Peyer's patch (tissue), 4 donors: ENCODE measurements at places on chromosomes 13 and 19. TPM values are rescaled to one million over a fixed set of nuclear protein-coding genes. Genes with fewer than 3 reads are reported as not detected.
A peak's percentile ranks its signal among the peaks of the same experiment; 100 is the strongest.

DNA sequence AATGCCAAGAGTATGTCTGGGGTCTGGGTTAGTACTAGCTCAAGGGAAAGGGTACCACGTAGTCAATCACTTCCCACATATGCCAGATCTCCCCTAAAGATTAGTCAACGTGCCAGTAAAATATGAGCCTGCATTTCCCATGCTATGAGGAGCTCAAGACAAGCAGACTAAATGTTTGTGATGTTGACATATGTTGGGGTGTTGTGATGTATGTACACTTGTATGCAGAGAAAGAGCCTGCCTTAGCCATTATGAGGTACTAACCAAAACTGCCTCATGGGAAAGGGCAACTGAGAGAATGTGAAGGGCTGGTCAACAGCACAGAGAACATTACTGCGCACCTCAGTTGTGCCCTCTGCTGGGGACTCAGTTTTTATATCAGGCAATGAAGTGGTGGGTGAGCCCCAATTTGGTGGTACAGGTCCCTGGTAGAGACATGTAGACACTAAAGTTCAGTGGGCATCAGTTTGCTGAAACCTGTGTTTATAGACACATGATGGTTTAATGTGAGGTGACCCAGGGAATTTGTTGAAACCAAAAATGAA lies 287.0 kb downstream of the DCT start:
- DNase-seq: no peak

DNA sequence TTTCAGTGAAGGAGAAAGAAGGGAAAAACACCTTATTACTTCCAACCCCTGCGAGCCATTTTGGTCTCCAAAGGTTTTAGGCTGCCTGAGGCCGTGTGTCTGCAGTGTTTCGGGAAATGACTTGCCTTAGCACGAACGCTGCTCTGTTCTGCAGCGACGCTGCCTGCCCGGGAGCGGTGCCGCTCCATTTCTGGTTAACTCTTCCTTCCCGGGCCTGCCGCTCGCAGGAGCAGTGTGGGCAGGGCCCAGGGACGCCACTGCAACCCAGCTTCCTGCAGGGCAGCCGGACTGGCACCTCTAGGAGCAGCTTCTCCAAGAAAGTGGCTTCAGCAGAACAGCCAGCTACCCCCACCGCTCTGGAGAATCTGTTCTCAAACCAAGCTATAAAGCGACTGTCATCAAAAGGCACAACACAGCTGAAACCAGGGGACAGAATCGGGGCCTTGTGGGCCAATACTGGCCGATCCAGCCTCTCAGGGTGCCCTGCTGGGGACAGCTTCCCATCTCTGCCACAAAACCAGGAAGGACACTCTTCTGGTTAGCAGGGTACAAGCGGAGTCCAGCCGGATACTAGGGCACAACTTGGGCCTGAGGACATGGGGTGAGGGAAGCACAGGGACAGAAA lies 72.2 kb downstream of the KCTD15 start:
- DNase-seq: no peak

DNA sequence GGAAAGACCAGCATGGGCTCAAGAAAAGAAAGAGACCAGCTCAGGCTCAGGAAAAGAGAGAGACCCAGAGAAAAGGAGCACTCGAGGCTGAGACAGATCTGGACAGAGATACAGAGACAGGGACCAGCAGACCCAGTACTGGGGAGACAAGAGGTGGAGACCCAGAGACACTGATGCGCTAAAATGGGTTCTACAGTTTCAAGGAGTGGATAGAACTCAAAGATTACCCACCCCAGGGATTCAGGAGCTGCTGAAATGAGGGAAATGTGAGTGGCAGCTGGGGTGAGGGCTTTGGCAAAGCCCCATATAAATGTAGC lies 609 bp upstream of the ZSCAN18 start:
- no peak for DNase-seq

GRCh38 chr13:73096173-73096572 lies 37.4 kb downstream of the KLF5 start:
- DNase-seq: no peak

DNA sequence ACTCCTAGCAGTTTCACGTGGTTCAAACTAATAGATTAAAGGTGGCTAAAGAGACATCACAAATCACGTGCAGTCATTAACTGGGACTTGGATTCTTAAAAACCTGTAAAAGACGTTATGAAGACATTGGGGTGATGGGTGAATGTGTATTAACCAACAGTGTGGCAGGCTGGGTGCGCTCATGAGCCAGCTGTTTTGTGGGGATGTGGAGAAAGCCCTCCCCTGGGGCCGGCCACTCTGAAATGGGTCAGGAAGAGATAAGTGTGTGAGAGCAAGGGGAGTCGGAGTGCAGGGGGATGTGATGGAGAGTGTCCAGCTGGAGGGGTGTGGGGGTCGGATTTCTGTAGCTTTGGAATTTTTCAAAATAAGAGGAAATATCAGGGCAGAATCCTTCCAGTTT lies 10.4 kb downstream of the UPF1 start:
- no peak for DNase-seq

DNA sequence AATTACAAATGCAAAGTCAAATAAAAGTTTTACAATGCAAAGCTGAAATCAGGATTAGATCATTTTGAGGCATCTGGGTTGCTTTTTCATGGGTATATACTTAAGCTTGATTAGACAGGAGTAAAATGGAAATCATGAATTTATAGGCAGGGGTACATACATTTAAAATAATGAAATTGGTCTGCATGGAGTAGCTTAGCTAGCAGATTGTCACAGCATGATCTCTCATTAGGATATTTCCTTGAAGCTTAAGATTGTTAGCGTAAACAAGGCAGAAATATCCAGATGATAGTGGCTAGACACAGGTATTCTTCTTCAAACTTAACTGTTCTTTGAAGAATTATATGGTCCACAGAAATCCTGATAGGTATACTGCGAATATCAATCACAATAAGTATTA lies 1627.0 kb upstream of the PCDH20 start:
- no peak for DNase-seq

GRCh38 chr19:46670813-46671212 lies 9.8 kb upstream of the DACT3 start:
- no peak for DNase-seq

Gene IL11
- total RNA-seq: not detected

Gene F7
- 1.9 TPM for total RNA-seq

DNA sequence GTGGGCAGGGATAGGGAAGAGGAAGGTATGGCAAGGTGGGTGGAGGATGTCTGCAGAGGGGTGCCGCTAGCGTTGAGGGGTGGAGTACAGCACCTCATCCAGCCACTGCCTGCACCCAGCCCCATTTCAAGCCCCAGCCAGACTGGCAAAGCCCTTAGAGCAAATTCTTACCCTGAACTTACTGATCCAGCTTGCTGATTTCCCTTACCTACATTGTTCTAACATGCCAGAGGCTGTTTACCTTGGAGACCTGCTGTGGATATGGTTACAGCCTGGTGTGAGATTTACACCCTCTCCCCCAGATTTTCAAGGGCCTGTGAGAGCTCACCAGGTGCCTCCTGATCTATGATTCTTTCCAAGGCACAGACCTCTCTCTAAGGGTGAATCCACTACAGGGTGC lies 86.0 kb downstream of the ZNF726 start:
- DNase-seq: no peak

- DNase-seq: no peak
These were observed 4.6 kb upstream of the GRAMD1A start for GRCh38 chr19:34995551-34995950.

Gene EDNRB
- 9.3 TPM for total RNA-seq

GRCh38 chr13:46114613-46115012 lies 9.8 kb upstream of the CPB2 start:
- DNase-seq: no peak

DNA sequence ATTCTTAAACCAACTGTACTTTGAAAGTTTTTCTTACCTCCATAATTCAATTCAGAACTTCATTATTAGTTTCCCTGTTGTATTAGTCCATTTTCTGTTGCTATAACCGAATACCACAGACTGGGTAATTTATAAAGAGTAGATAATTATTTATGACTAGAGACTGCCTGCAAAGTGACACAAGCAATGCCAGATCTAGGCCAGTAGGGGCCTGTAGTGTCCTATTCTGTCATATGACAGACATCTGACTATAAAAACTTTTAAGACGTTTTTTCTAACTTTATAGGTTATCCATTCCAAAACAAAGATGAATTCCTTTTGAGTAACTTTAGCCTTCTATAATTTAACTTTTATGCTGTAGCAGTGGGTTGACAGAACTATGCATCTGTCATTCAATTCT lies 2783.8 kb downstream of the PCDH9 start:
- no peak for DNase-seq

Gene PGLYRP1
- total RNA-seq: not detected

- DNase-seq: no peak
These were observed 251.5 kb upstream of the STARD13 start for GRCh38 chr13:33537026-33537425.

Gene ZNF626
- total RNA-seq: 1.4 TPM

DNA sequence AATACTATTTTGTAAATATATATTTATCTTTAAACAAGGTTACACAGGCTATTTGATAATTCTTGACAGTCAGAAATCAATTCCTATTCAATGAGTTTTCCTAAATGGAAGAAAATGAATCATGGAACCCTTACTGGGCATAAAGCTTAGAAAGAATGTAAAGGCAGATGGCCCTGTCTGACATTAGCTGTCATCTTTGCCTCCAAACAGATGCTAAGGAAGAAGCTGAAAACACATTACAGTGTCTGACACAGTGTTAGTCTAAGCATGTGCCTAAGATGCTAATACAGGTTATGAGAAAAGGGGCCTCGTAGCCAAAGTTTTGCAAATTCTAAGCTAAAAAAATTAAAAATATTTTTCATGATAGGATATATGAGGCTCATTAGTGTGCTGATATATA lies 112.8 kb downstream of the ITGBL1 start:
- DNase-seq: no peak

DNA sequence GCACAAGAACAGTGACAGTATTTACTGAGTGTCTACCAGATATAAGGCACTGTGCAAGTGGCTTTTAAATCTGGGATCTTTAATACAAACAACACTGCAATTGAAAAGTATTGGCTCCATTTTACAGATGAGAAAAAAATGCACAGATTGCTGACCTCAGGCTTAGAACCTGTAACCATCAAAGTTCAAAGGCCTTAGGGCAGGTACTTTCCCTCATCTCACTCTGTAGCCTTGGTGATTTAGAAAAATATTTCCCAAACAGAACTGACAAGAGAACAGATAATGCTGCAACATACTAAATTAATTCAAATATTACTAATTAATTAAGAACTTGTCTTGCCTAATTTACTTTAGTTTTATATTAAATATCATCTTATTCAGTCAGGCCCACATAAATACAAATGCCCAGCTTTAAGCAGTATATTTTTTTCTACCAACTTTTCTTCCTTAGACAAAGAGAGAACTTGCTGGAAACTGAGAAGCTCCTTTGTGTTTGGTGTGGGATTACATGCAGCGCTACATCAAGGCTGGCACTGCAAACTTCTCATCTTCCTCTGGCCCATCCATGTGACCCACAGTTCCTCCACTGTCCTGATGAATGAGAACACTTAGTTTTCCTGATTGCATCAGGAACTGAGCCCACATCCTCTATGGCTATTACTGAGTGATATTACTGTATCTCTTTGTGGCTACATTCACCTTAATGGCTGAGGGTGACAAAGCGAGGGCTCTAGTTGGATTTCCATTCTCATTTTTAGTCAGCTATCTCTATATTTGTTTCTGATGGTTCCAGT lies 302.1 kb downstream of the ENOX1 start:
- DNase-seq: no peak

Gene HIPK4
- not detected for total RNA-seq

DNA sequence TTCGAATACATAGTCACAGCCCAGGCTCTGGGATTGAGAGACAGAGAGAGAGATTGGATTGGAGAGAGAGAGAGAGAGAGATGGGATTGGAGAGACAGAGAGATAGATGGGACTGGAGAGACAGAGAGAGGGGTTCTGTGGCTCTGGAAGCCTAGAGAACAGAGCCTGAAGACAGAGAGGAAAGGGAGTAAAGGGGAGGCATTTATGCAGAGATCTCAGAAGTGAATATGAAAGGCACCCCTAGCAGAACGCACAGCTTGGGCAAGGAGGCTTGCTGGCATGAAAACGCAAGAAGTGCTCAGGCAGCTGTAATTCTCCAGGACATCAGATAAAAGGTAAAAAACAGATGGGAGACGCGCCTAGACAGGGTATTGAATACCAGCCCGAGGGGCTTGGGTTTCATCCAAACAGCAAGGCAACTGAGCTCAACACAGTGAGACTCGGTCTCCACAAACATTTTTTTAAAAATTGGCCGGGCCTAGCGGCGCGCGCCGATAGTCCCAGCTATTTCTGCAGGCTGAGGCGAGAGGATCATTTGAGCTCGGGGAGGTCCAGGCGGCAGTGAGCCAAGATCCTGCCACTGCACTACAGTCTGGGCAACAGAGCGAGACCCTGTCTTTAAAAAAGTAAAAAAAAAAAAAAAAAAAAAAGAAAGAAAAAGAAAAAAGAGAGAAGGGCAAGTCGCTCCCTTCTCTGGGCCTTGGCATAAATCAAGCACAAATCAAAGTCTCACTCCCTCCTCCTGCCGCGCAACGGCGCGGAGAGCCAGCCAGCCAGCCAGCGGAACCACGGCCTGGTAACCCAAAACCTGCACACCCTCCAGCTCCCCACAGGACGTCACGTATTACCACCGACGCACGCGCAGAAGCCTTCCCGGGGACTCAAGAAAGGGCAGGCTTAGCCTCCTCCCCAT lies 774 bp upstream of the PPP2R1A start:
- DNase-seq: no peak

- no peak for DNase-seq
These were observed 53.8 kb downstream of the DACH1 start for GRCh38 chr13:71813187-71813586.

Gene CGB8
- total RNA-seq: not detected

DNA sequence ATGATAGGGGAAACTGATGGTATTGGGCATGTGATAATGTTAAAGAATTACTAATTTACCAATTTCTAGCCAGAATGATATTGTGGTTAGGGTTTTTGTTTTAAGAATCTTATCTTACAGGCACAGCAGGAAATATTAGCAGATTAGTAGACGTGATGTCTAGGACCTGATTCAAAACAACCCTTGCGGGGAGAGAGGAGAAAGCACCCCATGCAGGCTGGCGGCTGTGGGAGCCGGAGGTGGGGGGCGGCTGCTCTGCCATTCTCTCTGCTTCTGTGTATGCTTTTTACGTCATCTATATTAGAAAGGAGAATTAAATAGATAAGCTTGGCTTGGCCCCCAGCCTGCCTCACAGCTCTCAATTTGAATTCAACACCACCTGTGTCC lies 41.5 kb downstream of the MLLT1 start:
- no peak for DNase-seq

DNA sequence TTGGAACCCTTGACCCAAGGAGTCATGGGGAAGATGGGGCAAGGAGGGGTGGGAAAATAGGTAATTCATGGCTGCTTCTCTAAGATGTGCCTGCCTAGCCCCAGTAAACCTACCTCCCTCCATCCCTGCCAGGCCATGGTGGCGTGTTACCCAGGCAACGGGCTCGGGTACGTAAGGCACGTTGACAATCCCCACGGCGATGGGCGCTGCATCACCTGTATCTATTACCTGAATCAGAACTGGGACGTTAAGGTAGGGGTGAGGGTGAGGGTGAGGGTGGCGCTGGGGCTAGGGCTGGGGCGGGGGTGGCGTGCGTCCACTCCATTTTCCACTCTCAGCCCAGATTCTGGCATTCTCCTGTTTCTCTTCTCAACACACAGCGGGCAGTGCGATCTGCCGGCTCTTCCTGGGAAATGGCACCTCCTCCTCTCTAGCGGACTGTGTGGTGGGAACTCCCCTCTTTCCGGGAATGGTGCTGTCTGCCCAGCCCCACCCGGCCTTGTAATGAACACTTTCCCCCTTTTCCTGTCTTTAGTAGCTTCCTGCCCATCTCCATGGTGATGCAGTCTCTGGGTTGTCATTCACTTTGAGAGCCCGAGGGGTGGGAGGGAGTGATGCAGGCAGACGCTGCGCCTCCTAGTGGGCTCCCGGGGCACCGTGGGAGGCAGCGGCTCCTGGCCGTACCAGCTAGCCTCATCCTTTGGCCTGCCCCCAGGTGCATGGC lies 7.6 kb downstream of the EGLN2 start:
- DNase-seq: peak; percentile 87
